Hypothalamus (tissue), 51 donors: ENCODE measurements at places on chromosomes 11 and 22.
A peak's percentile ranks its signal among the peaks of the same experiment; 100 is the strongest.

GRCh38 chr22:38955250-38955905 is 2.0 kb upstream of the APOBEC3A start:
- no peak for DNase-seq

- no peak for DNase-seq
These were observed 1.4 kb downstream of the ARVCF start for GRCh38 chr22:20015187-20015625.

DNA sequence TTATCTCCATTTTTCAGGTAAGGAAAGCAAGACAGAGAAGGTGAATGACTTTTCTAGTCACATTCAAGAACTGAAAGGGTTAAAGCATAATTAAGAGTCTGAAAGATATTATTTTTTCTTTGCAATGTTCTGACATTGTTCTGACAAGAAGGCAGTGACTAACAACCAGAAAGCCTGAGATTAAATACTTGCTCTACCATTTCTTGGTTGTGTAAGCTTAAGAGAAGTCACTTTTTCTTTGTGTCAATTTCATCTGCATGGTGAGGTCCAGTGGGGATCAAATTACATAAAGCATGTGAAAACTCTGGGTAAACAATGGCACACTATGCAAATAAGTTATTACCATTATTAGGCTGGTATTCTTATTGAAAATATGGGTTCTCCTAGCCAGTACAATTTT is 73.7 kb downstream of the PHF21A start:
- no peak for DNase-seq

GRCh38 chr11:45771193-45771565 is 33.8 kb upstream of the SLC35C1 start:
- peak; percentile 47 for DNase-seq

DNA sequence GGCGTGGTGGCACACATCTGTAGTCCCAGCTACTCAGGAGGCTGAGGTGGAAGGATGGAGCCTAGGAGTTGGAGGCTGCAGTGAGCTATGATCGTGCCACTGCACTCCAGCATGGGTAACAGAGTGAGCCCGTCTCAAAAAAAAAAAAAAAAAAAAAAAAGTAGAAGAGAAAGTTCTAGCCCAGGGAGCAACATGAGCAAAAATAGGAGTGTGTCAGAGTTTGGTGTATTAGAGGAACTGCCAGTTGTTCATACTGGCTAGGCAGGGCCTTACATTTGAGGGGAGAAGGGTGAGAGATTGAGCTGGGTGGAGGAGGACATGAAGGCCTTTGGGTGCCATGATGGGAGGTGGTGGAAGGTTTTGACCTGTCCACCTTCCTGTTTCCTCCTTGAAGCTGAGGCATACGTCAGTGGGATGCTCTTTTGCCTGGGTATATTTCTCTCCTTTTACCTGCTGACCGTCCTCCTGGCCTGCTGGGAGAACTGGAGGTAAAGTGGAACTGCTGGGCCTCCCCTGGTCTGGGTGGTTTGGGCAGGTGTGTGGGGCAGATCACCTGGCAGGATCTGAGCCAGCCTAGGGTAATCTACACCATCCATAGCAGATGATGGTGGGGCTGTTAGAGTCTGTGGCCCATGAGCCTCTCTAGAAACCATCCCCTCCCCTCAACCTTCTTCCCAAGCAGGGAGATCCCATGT is 7.3 kb downstream of the SIDT2 start:
- DNase-seq: no peak

DNA sequence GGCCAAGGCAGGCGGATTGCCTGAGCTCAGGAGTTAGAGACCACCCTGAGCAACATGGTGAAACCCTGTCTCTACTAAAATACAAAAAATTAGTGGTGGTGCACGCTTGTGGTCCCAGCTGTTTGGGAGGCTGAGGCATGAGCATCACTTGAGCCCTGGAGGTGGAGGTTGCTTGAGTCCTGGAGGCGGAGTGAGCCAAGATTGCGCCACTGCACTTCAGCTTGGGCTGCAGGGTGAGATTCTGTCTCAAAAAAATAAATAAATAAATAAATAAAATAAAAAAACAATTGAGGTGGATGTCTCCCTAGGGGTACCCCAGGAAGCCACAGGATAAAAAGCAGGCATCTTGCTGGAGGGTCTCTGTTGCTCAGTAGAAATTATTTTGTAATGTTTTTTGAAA is 14.1 kb downstream of the PTPRJ start:
- no peak for DNase-seq

DNA sequence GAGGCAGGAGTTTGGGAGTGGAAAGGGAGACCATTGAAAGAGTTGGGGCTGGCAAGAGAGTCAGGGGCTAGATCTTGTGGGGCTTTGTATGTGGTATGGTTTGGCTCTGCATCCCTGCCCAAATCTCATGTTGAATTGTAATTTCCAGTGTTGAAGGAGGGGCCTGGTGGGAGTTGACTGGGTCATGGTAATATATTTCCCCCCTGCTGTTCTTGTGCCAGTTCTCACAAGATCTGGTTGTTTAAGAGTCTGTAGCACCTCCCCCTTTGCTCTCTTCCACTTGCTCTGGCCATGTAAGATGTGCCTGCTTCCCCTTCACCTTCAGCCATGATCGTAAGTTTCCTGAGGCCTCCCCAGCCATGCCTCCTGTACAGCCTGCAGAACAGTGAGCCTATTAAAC is 10.1 kb upstream of the RAB3IL1 start:
- DNase-seq: no peak

- no peak for DNase-seq
These were observed 214.5 kb upstream of the UBASH3B start for GRCh38 chr11:122440811-122441665.

DNA sequence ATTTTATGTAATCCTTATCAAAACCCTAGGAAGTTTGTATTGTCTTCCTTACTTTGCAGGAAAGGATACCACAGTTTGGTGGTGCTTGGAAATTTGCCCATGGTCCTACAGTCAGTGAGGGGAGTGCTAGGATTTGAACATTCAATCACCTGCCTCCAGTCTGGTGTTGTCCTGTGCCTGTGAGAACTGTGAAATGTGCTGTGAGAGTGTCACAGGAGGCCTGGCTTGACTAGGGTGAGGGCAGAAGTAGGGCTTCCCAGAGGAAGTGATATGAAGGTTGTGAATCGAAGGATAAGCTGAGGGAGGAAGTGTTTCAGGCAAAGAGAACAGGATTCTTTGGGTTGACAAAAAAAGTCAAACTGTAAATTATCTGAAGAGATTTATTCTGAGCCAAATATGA is 424.4 kb downstream of the TMEM135 start:
- DNase-seq: no peak

DNA sequence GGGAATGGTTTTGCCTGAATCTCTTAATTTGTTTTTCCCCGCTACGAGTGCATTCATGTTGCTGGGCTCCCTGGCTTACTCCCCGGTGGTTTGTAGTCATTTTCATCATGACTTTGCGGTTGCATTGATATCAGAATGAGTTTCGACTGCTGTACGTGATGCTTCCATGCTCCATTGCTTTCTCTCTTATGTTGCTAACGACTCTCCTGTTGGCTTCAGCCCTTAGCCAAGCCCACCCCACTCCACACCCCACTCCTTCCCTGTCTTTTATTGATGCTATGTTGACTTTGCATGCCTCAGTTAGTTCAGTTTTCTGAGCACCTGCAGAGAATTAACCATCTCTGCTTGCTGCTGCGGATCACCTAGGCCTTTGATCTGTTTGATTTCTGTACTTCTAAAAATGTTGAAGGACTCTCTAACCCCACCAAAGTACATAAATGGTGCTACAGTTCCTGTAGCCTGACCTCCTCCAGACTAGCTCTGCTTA is 65.3 kb downstream of the ARFGAP2 start:
- no peak for DNase-seq

DNA sequence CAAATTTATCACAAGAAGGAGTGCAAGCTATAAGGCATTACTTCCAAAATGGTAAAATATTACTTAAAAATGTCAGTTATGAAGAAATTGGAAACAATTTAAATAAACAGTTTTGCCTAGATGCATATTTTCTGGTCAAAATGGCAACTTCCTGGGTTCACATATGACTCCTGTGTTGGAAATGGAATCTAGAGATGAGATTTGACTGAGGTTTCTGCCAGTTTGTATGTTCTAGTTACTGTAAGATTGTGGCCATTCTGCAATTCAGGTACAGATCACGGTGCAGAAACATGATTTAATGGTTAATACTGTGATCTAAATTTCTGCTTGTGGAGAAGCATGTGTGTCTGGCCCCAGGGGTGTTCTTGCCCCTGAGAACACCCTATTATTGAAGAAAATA is 3.4 kb upstream of the OR4C6 start:
- no peak for DNase-seq

GRCh38 chr11:46524201-46524770 is 69.5 kb downstream of the AMBRA1 start:
- DNase-seq: no peak

DNA sequence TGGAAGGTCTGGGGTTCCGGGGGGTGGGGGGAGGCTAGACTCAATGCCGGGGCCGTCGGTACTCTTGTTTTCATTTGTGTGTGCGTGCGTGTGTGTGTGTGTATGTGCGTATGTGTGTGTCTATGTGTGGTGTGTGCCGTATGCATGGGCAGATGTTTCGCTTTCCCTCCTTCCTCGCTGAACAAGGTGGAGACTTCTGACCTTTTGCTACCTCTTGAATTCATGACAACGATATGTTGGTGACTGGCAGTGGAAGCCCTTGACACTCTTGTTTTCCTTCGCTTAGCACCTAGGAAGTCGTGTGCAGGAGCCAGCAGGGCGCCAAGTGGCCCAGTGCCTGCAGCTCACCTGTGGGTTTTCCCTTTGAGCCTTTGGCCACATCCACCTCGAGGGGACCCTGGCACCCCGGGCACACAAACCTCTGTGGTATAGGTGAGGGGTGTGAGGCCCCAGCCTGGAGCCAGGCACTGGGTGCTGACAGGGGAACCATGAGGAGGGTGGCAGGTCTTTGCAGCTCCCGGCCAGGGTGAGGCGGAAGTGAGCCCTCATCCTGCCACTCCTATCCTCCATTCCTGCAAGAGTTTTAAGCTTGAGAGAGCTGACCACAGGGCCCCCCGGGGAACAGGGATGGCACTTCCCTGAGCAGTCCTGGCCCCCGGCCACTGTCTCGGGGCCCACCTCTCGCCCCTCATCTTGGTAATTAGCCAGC is 19.3 kb upstream of the TMEM191C start:
- DNase-seq: no peak

DNA sequence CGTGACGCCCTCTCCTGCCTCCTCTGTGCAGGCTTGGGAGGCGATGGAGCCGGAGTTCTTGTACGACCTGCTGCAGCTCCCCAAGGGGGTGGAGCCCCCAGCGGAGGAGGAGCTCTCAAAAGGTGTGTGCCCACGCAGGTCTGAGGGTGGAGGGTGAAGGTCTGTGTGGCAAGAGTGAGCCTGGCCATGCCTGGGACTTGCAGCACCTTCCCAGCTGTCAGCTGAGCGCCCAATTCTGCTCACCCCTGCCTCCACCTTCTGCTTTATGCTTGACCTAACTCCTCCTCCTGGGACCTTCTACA is 2.5 kb downstream of the PARVG start:
- no peak for DNase-seq

GRCh38 chr11:123047266-123047946 is 14.5 kb downstream of the HSPA8 start:
- DNase-seq: no peak

DNA sequence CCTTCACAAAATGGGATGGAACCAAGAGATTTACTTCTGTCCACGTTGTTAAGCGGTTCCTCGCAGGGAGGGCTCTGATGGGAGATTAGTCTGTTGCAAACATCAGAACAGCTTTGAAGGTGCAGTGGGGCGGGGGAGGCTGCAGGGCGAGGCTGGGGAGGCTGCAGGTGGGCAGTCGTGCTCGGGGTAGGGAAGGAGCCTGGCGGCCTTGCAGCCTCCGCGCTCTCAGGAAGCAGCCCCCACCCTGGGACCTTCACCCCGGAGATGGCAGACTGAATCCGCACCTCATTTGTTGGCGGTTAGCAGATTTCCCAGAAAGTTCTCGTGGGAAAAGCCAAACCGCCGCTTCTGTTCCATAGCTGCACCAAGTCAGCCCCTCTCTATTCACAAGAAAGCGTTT is 237.3 kb downstream of the BRD1 start:
- DNase-seq: no peak

- DNase-seq: no peak
These were observed 63.0 kb downstream of the GAB2 start for GRCh38 chr11:78354408-78355308.

DNA sequence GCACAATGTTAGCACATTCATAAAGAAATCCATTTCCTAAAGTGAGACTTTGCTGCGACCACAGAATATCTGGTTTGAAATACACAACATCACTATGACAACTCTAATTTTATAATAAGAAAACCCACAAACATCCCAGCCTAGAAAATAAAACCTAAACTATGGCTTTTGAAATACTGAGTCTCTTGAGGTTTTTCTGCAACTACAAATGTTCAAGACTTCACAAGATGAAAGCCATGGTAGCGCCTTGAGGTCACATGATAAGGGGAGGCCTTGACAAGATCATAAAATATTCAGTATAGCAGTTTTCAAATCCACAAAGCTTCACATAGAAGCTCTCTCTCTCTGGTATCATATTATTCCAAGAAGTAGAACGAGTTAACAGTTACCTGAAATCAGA is 126.8 kb downstream of the MPPED2 start:
- DNase-seq: no peak

DNA sequence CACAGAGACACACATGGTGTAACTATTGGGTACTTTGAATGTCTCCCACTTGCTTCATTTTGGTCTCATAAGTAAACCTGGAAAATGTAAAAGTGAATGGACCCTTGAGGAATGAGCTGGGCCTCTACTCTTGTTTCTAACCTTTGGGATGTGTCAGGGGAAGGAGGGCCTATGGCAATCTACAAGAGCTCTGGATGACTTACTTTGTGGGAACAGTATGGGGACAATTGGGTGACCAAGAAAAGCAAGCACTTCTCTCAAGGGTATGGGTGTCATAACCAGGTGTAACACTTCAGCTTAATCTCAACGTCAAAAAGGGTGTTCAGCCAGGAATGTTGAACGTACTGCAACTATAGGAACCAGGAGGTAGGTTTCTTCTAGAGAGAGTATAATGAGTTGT is 144.0 kb downstream of the OPCML start:
- DNase-seq: no peak

DNA sequence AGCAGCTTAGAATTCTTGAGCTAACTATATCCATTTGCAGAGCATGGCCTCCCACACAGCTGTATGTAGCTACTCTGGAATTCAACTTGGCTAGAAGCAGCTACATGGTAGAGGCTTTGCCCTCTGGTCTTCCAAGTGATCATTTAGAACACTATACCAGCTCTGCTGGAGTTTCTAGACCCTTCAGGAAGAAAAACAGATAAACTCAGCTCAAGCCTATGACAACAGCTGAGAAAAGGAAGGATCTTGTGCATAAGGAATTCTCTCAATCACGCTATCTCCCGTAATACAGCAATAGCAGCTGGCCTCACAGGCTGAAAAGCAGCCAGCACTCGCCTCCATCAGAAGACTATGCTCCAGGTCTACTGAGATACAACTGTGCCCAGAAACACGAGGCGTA is 50.6 kb upstream of the APOA1 start:
- no peak for DNase-seq

DNA sequence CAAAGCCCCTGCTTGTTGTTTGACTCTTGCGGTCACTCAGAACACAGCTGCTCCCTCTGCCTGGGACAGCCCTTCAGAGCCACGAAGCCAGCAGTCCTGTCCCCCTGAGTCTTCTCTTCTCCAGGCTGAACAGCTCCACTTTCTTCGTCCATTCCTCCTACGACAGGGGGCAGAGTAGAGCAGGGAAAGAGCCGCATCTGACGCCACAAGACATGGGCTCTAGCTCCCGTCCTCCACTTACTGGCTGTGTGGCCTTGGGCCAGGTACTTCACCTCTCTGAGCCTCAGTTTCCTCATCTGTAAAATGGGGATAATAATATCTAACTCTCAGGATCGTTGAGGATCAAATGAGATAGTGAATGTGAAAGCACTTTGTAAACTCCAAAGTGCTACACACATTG is 29.9 kb downstream of the CHRDL2 start:
- no peak for DNase-seq

GRCh38 chr11:94068764-94069163 is 47.6 kb downstream of the HEPHL1 start:
- no peak for DNase-seq
